Adipose tissue (tissue), 3 donors: ENCODE measurements at places on chromosomes 12 and 14. TPM values are rescaled to one million over a fixed set of nuclear protein-coding genes. Genes with fewer than 3 reads are reported as not detected.

TMEM132C gene
- polyA plus RNA-seq = 18.7 TPM

GDF3 gene
- polyA plus RNA-seq = 0.22 TPM

MORN3 gene
- 0.15 TPM for polyA plus RNA-seq

KERA gene
- not detected for polyA plus RNA-seq

GUCY2C gene
- 0.01 TPM for polyA plus RNA-seq

IAPP gene
- polyA plus RNA-seq = 126 TPM

RNF212B gene
- 0.14 TPM for polyA plus RNA-seq

PRICKLE1 gene
- polyA plus RNA-seq = 3.4 TPM

NRXN3 gene
- 0.22 TPM for polyA plus RNA-seq

OTX2 gene
- polyA plus RNA-seq = not detected

IKZF4 gene
- polyA plus RNA-seq = 4.8 TPM

OSBPL8 gene
- 17.7 TPM for polyA plus RNA-seq

TPPP2 gene
- not detected for polyA plus RNA-seq

DNAJC22 gene
- polyA plus RNA-seq = 4.0 TPM

BEGAIN gene
- 0.34 TPM for polyA plus RNA-seq

RERGL gene
- 0.94 TPM for polyA plus RNA-seq

SSPN gene
- 13.6 TPM for polyA plus RNA-seq

ABCD2 gene
- 11.8 TPM for polyA plus RNA-seq

TNFRSF1A gene
- 68.9 TPM for polyA plus RNA-seq

CNTN1 gene
- polyA plus RNA-seq = 0.34 TPM

TRIP11 gene
- polyA plus RNA-seq = 6.8 TPM

PLD4 gene
- 0.15 TPM for polyA plus RNA-seq

BEST3 gene
- polyA plus RNA-seq = 0.04 TPM

TAS2R20 gene
- polyA plus RNA-seq = 0.09 TPM

TMEM116 gene
- polyA plus RNA-seq = 5.5 TPM

CLEC14A gene
- 27.4 TPM for polyA plus RNA-seq

PRIMA1 gene
- polyA plus RNA-seq = 0.69 TPM

ADCY4 gene
- polyA plus RNA-seq = 8.7 TPM

OR10AD1 gene
- not detected for polyA plus RNA-seq

KRT6C gene
- 0.56 TPM for polyA plus RNA-seq

SYT10 gene
- not detected for polyA plus RNA-seq
